AG10803 (cell line): ENCODE measurements at places on chromosomes 13 and 19.
A peak's percentile ranks its signal among the peaks of the same experiment; 100 is the strongest.

- no peak for DNase-seq
These were observed 24.0 kb downstream of the GRIN2D start for GRCh38 chr19:48417421-48417820.

DNA sequence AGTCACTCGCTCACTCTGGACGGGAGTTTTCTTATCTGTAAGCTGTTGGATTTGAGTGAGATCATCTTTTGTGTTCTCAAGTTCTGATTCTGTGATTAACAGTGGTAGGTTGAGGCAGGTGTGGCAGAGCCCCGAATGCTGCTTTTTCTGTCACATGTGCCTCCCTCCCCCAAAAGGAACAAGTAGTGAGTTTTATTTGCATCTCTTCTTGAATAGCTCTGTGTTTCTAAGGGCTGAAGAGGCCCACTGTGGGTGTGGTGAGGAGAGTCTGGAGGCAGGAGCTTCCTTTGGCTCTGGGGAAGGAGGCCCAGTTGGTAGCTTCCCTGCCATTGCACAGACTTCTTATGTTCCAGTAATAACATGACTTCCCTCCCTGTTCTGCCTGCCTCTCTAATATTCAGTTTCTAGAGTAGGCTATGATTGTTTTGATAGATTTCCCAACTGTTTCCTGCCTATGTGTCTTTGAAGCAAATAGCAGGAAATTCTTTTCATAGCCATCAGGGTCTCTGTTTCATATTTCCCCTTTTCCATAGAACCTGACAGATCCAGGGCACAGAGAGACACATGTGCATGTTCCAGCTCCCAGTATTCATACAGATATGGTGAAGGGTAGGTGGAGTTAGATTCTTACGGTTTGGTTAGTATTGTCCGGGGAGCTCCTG is 23.9 kb upstream of the CXCL17 start:
- no peak for DNase-seq

DNA sequence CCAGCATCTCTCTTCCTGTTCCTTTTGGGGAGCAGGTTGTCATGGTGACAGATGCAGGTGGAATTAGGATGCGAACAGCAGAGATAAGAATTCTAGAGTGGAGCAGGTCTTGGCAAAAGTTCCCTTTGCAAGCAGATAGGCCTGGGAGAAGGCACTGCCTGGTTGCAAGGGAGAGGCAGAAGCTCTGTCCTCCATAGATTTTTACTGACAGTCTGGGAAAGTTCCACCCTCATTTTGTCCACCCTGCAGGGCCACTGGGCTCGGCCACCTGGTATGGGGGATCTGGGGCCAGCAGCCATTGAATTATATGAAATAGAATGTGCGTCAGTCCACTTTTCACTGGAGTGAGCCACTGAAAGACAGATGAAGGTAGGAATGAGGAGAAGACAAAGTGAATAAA is 141.7 kb downstream of the IER2 start:
- no peak for DNase-seq

GRCh38 chr19:56141417-56141993 is 418 bp downstream of the ZNF444 start:
- no peak for DNase-seq

GRCh38 chr19:18967358-18968146 is 26.5 kb upstream of the HOMER3 start:
- peak; percentile 52 for DNase-seq

DNA sequence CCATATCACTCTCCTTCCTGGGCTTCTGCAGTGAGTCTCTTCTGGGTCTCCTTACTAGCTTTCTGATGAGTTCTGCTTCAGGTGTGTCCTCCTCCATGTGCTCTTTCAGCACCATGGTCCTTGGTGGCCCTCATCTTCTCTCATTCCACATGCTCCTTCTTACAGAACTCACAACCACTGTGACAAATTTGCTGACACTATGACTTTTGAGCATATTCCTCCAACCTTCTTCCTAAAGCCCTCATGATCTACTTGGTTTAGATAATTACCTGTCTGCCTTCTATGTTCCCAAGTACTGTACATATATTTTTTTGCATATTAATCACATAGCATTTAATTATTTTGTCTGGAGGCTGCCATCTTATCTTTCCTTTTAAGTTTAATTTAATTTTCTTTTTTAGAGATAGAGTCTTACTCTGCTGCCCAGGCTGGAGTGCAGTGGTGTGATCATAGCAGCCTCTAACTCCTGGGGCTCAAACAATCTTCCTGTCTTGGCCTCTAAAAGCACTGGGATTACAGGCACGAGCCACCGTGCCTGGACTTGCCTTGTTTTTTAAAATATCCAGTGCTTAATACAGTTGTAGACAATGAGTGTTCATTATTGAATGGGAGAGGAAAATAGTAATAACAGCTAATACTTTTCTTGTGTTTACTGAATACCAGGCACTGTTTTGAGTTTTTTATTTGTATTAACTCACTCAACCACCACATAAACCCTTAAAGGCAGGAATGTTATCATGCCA is 23.5 kb upstream of the FAM216B start:
- no peak for DNase-seq

GRCh38 chr19:4575267-4576015 is 16.0 kb upstream of the SEMA6B start:
- peak; percentile 96 for DNase-seq

- DNase-seq = no peak
These were observed 204.0 kb upstream of the GPR12 start for GRCh38 chr13:26964278-26965250.

DNA sequence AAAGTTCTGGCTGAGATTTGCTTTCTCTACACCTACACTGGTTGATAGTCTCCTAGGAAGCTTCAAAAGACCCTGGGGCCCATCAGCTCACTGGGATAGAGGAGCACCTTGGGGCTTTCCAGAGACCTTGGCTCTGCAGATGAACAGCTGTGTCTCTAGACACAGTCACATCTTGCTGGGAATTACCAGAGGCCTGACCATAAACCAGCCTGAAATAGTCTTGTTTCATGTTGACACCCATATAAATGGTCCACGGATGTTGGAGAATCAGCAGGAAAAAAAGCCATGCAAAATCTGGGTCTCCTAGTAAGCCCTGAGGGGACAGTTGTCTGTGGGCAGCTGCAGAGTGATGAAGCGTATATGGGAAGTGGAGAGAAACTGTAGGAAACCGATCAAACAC is 207.6 kb downstream of the DNAJC15 start:
- DNase-seq = no peak

- DNase-seq = no peak
These were observed 45.5 kb downstream of the HSPH1 start for GRCh38 chr13:31116224-31116623.

- no peak for DNase-seq
These were observed 1.2 kb upstream of the EMC10 start for GRCh38 chr19:50475101-50475568.

DNA sequence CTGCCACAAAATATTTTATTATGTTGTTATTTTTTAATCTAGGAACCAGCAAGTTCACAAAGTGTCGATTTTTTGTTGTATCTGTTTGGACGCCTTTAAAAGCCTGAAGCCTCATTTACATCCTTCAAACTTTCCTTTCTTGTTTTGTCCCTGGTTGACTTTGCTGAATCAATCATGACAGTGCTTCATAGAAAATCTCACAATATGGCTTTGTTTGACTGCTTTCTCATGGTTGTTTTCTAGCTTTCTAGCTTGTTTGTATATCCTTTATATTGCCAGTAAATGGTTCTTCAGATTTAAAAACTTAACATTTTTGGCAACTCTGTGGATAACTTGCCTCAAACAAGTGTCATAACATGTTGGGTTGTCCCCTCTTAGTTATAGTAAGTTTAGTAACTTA is 84.1 kb upstream of the ATXN8OS start:
- no peak for DNase-seq

DNA sequence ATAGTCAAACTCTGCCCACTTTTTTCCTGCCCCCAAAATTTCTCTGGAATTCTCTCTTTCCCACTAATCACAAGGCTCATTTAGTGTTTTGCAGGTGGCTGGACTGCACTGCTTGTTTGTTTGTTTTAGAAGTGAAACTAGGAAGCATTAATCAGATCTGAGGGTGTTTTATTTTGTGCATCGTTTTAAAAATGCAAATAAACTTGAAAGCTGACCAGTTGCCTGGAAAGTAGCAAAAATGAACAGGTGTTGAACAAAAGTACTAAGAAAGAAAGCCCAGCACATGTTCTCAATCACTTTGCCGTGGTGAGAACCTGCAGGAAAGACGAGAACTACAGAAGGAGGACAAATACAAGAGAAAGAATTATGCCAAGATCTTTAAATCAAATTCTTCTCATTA is 365.5 kb downstream of the PCDH9 start:
- DNase-seq = no peak

DNA sequence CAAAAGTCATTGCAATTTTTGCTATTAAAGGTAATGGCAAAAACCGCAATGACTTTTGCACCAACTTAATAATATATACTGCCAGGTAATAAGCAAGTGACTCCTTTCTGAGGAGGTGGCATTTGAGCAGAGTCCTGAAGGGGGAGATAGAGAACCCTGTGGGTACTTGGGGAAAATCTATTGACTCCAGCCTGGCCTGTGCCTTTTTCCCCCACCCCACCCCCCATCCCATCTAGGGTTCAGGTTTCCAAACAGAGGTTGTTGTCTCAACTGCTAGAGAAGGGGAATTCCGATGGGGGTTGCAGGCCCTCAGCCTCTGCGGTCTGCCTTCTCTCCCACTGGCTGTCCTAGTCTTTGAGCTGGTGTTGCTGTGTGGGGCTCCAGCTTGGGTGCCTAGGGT is 11.5 kb downstream of the S1PR2 start:
- peak; percentile 43 for DNase-seq

DNA sequence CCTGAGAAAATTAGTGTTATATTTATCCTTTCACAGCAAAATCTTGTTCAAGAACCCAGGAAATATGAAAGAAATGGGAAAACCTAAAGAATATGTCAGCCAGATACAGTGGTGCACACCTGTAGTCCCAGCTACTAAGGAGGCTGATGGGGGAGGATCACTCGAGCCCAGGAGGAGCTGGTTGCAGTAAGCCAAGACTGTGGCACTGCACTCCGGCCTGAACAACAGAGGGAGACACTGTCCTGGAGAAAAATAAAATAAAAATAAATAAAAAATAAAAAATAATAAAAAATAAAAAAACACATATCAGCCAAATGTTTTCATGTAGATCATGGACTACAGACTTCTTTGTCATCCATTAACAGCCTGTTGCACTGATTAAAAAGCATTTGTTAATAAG is 244.8 kb upstream of the KLHL1 start:
- no peak for DNase-seq

GRCh38 chr19:13830741-13831536 is 35.7 kb downstream of the ZSWIM4 start:
- DNase-seq = peak; percentile 48

- DNase-seq = peak; percentile 80
These were observed 1.7 kb downstream of the ELL start for GRCh38 chr19:18519962-18520847.

- no peak for DNase-seq
These were observed 269.6 kb downstream of the TEX29 start for GRCh38 chr13:111589992-111590391.

DNA sequence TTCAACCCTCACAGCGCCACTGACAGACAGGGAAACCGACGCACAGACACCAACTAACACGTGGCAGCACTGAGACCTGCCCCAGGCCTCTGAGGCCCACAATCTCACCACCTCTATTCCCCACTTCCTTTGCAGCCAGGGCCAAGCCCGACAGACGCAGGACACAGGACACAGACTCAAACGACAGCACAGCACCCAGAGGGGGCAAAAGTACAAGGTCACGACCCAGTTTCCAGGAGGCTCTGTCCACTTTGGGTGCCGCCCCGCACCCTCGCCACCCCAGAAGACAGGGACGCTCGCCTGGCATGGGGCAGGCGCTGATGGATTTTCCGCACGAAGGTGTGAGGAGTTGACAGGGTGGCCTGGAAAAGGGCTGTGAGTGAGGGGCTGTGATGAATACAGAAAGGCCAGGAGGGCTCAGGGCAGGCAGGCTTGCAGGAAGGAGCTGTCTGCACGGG is 48.8 kb downstream of the MLLT1 start:
- no peak for DNase-seq

GRCh38 chr13:96850538-96851145 is 143.6 kb downstream of the OXGR1 start:
- no peak for DNase-seq

DNA sequence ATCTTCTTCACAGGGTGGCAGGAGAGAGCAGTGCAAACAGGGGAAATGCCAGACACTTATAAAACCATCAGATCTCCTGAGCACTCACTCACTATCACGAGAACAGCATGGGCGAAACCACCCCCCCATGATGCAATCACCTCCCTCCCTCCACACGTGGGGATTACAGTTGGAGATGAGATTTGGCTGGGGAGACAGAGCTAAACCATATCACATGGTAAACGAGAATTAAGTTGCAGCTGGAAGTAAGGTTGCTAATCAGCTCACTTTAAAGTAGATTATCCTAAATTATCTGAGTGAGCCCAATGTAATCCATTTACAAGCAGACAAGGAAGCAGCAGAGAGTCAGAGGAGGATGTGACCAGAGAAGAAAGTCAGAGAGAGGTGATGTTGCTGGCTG is 102.2 kb upstream of the IPO5 start:
- no peak for DNase-seq

DNA sequence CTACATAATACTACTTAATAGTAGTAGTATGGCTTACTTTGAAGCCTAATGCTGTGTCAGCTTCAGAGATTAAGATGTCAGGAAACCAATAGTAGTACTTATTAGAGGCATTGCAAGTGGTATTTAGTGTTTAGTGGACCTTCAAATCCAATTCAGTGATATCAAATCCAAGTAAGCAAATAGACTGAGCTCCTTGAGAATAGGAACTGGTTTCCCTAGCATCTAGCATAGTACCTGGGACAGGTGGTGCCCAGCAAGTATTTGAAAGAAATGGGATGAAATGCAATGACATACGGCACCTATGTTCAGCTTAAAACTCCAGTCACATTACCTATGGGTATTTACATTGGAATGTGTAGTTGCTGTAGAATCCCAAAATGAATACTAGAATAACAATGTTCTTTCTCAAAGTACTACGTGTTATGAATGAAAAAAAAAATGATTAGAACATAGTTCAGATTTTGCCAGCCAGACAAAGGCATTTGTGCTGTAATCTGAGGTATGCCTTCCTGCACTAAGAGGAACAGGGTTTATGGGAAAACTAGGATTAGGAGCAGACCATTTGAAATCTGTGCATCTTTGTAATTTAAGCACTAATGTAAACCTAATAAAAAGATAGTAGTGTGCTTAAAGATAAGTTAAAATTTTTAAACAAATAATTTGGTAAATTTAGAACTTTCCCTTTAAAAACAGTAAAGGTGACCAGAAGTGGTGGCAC is 17.1 kb downstream of the LSM14A start:
- no peak for DNase-seq

GRCh38 chr13:44903574-44903985 is 85.7 kb downstream of the NUFIP1 start:
- peak; percentile 98 for DNase-seq

- DNase-seq = no peak
These were observed 5.8 kb downstream of the CPAMD8 start for GRCh38 chr19:17020823-17021222.

GRCh38 chr19:19649580-19649995 is 6.1 kb upstream of the GMIP start:
- DNase-seq = no peak

GRCh38 chr13:47064381-47064780 is 167.5 kb upstream of the HTR2A start:
- DNase-seq = no peak
